ENCODE measurements at places on chromosomes 11 and 22. TPM values are rescaled to one million over a fixed set of nuclear protein-coding genes. Genes with fewer than 3 reads are reported as not detected.

Gene KRTAP5-8
- polyA plus RNA-seq = 0.06 TPM

- DNase-seq = no peak
Observed at GRCh38 chr22:37276776-37277175, 5.5 kb upstream of the CYTH4 start.

DNA sequence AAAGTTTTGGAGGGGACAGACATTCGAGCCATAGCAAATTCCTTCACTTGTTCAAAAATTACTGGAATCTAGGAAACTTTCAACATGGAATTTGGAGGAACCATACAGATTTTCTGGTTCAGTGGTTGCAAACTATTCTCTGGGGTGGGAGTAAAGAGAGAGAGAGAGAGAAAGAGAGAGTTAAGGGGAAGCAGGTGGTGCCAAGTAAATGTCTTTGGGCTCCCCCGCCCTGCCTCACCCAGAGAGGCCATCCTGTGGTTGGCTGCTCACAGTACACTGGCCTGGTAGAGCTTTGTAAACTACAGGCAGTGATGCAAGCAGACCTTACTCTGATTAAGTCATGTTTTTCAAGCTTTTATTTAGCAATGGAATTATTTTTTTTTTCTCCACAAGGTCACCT, 82.6 kb downstream of the ADAMTS15 start:
- DNase-seq = no peak

GRCh38 chr11:133811850-133812685, 33.2 kb downstream of the SPATA19 start:
- DNase-seq = no peak

DNA sequence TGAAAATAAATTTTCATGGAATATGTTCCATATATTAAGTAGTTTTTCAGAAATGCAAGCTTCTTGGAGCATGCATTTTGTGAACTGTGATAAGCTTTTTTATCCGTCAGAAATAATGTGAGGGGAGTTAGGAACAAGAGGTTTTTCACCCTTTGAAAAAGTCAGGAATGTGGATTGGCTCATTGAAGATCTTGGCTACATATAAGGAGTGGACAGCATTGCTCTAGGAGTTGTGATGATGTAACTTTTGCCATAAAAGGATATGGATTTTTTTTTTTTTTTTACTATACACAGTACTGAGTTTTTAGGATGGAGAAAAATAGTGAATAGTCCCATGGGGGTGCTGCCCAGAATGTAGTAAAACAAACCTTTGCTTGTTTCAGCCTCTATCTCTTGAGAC, 180.2 kb downstream of the NAV2 start:
- no peak for DNase-seq

DNA sequence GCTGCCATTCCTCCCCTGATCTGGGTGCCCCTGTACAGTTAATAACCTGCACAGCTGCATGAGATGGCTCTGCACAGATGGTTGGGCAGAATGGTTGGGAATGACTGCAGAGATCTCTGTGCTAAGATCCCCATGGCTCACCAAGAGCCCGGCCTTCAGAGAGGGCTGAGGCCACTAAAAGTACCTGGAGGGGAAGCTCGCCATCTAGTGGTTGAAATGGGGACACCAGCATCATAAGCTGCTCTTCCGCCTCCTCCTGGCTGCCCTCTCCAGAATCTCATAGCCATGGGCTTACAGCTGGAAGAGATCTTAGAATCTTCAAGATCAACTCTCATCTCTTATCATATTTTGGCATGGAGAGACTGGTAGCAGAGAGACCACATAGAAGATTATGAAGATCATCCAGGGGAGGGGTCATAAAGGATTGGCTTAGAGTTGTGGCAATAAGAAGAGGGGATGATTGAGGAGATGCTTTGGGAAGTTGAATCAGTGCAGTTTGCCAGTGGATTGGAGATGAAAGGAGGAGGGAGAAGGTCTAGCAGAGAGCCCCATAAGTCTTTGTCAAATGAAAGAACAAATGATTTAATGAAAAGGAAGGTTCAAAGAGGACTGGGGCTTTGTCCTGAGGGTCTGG, 22.0 kb upstream of the TLCD5 start:
- peak; percentile 55 for DNase-seq

GRCh38 chr11:117465236-117465997, 137.8 kb downstream of the CEP164 start:
- no peak for DNase-seq

DNA sequence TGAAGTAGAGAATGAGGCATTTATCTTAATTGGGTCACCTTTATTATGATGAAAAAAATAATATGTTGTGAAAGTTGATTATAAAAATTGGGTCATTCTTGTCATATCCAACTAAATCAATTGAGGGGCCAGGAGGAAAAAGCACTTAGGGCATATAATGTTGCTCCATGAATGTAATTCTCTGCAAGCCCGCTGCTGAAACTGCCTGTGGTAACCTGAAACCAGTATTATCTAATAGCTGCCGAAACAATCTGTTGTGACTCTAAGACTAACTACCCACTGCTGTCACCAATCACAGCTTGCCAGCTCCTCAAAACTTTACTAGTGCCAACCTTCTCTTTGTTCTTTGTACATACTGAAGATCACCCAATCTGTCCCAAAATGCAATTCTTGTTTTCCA, 115.8 kb downstream of the ATG16L2 start:
- no peak for DNase-seq

GRCh38 chr11:1384199-1384970, 5.3 kb upstream of the BRSK2 start:
- DNase-seq = no peak

- DNase-seq = peak; percentile 23
Observed at GRCh38 chr11:10878408-10879214, 20.8 kb upstream of the ZBED5 start.

DNA sequence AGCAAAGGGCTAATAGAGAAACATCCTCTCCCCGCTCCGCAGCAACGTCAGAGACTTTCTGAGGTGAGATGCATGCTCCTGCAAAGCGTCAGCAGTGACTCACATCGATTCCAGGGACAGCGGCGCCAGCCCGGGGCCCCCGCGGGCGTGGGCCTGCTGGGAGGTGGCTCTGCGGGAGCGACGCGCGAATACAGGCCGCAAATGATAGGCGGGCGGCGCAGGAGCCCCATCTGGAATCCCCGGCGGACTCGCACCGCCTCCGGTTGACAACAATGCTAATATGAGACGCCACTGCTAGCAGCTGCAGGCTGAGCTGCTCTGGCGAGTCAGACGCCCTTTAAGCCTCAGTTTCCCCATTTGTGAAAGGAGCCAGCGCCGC, 557 bp downstream of the RANGAP1 start:
- peak; percentile 51 for DNase-seq

- no peak for DNase-seq
Observed at GRCh38 chr22:30890686-30891442, 77.7 kb downstream of the MORC2 start.

- no peak for DNase-seq
Observed at GRCh38 chr22:27878541-27878940, 40.5 kb downstream of the PITPNB start.
